Activated CD4-positive, CD25-positive, alpha-beta regulatory T cell treated with anti-CD3 and anti-CD28 coated beads, Interleukin-2, amount 50 U/mL, for 72 hours (primary cell): ENCODE measurements at places on chromosomes 4 and X.

- DNase-seq = no peak
Observed at GRCh38 chr4:5784021-5784420, 73.0 kb downstream of the EVC start.

GRCh38 chrX:30659421-30659820, 6.2 kb downstream of the GK start:
- no peak for DNase-seq

DNA sequence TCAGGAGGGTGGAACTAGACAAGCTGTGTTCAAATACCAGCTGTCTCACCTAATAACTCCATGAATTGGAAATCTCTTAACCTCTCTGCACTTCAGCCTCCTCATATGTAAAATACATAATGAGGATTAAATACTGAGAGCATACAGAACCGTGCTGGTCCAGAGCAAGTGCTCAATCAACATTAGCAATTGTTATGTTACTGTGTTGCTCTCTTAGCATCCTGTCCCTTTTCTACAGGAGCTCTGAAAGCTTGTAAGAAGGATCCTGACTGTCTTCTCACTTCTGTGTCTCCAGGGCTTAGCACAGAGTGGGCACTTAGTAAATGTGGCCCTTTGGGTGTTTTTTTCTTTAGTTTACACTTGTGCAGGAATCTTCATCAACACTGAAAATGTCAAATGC, 1456.1 kb upstream of the IGFBP7 start:
- no peak for DNase-seq

DNA sequence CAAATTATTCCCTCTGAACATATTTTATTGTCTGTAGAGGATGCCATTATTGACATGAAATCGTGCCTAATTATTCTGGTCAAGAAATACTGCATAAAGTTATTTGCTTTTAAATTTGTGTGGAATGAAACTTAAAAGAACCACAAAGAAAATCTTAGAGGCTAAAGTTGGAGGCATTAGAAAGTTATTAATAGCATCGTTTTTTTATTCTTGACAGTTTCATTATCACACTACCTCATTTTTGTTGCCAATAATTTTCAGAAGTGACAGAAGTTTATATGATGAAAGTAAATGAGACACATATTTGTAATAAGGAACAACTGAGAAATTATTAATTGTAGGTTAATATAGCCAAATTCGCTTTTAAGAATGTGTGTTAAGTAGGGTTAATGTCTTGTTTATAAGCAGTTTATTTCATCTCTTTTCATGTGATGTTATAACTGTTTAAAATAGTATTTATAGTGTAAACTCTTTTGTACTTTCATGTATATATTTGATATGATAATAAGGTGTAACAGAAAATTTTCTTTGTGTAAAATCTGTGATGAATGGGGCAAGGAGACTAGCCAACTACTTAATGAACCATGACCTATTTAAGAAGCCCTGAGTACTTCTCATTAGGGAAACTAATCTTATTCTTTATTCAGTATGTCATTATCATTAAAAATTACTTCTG, 54.5 kb upstream of the GRIA2 start:
- no peak for DNase-seq
